ENCODE measurements at places on chromosomes 12 and 14.
A peak's percentile ranks its signal among the peaks of the same experiment; 100 is the strongest.

GRCh38 chr12:132592282-132592970 lies 18.0 kb downstream of the LRCOL1 start:
- DNase-seq: no peak

DNA sequence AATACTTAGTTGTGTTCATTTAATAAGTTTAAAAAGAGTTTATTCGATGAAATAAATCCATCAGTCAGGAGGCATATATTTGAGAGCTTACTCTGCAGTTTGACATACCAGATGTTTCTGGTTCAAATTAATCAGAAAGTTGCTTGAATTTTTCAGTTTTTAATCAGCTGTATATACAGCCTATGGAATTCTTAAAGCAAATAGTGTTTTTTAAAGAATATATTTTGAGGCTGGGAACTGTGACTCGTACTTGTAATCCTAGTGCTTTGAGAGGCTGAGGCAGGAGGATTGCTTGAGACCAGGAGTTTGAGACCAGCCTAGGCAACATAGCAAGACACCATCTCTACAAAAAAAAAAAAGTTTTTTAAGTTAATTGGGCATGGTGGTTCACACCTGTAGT lies 112.1 kb downstream of the MON2 start:
- no peak for DNase-seq

GRCh38 chr14:72852194-72852593 lies 41.7 kb downstream of the DPF3 start:
- no peak for DNase-seq

DNA sequence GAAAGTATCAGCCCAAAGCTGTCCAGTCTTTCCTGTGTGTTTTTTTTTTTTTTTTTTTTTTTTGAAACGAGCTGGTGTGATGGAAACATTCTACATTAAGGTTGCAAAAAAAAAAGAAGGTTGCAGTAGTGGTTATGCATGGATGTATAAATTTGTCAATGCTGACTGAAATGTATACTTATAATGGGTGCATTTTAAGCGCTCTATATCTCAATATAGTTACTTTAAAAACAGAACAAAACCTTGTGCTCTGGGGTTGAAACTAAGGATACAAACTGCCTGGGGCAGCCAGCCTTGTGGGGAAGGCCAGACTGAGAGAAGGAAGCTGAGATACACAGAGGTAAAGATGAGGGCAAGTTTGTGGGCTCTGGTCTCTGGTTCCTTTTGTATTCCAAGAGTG lies 87.3 kb upstream of the RMST start:
- no peak for DNase-seq

DNA sequence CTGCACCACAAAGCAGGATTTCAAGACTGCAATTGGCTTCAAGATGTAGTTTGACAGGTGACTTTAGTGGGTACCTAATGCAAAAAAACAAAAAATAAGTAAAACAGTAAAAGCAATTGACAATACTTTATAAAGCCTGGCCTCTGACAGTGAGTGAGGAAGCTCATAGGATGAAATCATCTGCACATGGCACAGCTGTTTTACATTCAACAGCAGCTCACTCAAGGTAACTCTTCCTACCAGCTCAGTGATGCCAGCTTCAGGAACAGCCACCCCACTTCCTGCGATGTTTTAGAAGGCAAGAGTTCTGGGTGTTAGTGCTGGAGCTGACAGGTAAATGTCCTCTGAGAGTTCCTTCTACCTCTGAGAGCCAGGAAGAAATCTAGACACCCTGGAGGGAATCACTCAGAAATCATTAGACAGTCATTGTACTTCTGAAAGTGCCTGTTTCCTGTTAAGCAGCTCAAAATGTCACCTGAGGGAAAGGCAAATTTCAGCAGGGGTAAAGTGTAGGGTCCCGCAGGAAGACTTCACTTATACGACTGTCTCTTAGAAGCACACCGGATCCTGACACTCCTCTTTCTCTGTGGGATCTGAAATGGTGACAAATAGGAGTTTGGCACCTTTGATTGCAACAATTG lies 99.9 kb downstream of the FOXN3 start:
- DNase-seq: no peak

DNA sequence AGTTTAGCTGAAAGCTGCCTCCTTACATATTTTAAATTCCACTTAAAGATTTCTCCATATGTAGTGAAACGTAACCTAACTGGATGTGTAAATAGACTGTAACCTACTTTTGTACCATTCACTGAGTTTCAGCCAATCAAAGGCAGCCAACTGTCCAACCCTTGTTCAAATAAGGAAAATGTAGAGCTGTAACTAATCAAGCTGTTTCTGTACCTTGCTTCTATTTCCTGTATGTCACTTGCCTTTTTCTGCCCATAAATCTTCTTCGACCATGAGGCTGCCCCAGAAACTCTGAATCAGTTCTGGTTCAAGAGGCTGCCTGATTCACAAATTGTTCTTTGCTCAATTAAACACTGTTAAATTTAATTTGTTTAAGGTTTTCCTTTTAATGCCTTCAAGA lies 6.3 kb downstream of the SLC7A8 start:
- DNase-seq: no peak

- no peak for DNase-seq
Observed at GRCh38 chr14:22836301-22837113, at the start of gene MMP14. TSS of gene MMP14 (plus strand) at chr14:22836585. CDS start at chr14:22836818, 233 bp downstream.

DNA sequence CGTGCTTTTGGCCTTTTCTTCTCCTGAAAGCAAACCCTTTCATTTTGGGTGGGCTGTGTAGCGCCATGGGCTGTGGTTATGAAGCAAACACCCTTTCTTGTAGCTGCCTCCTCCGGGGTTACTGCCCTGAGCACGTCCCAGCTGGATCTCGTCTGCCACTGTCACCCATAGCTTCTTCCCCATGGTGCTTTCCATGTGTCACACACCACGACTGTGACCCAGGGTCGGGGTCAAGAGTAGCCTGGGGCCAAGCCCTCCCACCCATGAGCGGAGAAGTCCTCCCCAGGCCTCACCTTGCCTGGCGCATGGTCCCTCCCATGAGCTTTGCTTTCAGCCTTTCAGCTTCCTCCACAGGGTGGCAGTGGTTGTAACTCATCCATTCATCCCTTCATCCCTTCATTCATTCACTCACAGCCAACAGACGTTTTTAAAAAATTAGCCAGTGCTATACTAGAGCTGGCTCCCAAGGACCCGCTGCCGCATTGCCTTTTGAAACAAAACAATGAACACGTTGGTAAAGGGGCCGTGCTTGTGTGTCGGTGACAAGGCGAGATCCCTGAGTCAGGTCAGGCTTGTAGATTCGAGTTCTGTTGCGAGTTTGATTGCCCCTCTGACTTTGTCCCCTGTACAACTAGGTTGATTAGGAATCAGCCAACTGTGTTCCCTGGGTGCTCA lies 29.5 kb downstream of the MEG3 start:
- no peak for DNase-seq

DNA sequence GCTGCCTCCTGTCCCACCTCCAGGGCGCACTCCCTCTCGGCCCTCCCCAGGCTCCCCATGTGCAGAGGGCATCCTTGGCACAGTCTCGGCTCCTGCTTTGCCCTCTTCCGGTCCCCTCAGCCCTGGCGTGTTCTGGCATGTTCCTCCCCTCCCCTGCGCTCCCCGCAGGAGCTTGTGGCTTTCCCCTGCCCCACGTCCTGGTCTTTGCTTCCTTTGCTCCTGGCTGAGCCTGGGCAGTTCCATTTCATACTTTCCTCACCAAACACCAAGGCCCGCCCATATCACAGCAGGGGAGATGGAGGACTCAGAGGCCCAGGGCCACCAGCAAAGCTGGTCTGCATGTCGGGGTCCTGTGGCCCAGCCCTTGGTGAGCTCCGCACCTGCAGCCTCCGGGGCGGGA lies 56.0 kb downstream of the FBRSL1 start:
- DNase-seq: no peak

- DNase-seq: no peak
Observed at GRCh38 chr12:94309373-94309772, 150.3 kb downstream of the CEP83 start.

GRCh38 chr14:24578558-24578957 lies 2.5 kb upstream of the CTSG start:
- no peak for DNase-seq

GRCh38 chr14:74988131-74988530 lies 14.6 kb upstream of the EIF2B2 start:
- DNase-seq: no peak

GRCh38 chr12:85016413-85016812 lies 19.7 kb downstream of the TSPAN19 start:
- no peak for DNase-seq

- DNase-seq: no peak
Observed at GRCh38 chr14:97491697-97492096, 694.5 kb downstream of the VRK1 start.

- DNase-seq: no peak
Observed at GRCh38 chr14:80465546-80466220, 254.4 kb upstream of the DIO2 start.

- DNase-seq: no peak
Observed at GRCh38 chr12:27193106-27193505, 51.0 kb upstream of the STK38L start.

GRCh38 chr14:79118291-79118690 lies 948.1 kb downstream of the NRXN3 start:
- DNase-seq: no peak

GRCh38 chr14:81946834-81947798 lies 413.5 kb upstream of the SEL1L start:
- no peak for DNase-seq

DNA sequence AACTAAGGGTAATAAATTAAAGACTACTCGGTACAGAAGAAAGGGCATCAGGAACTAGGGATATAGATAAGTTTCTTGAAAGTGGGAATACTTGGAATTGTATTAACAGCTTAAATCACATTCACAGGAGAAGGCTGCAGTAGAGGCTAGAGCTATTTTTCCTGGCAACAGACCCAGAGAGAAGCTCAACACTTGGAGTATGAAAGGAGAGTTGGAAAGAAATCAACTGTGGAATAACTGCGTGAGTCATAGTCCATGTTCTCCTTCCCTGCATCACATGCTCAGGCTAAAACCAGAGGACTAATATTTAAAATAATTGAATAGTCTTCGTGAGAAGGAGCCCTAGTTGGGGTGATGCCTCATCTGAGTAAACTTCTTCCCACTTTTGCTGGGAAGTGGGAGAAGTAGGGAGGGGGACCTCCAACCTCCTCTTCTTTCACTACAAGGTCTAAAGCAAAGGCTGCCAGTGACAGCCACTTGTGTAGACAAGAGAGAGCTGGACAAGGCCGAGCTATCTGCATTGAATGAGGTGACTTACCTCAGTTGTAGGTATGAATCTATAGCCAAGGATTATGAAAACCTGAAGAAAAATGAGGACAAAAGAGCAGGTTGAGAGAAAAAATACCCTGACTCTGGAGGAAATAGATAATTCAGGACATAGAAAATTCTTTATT lies 32.7 kb downstream of the DYRK2 start:
- no peak for DNase-seq

DNA sequence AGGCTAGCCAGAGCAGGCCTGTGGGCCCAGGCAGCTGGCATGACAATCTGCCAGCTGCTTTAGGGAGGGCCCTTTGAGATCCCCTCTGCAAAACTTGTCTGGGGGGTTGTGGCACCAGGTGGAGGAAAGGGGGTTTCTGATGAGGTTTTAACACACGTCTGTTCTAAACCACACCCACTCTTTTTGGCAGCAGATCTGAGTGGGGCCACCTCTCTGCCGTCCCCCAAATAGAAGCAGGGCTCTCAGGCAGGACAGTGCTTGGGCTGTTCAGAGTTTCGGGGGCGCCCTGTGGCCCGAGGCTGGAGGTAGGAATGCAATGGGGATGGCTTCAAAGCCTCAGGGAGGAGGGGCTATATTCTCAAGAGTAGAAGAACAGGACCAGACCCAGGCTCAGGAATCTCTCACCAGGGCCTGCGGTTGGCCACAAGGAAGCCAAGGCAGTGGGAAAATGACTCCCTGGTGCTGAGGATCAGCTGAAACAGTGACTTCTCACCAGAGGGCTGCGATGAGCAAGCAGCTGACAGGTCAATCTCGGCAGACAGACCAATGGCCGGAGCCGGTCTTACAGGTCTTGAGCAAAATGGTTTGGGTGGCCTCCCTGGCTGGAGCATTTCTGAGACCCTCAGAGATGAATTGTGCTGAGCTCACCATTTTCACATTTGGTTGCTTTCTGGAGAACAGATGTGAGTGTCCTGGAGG lies 1.5 kb upstream of the KRT5 start:
- DNase-seq: peak; percentile 9

GRCh38 chr12:12606781-12607589 lies 4.7 kb upstream of the CREBL2 start:
- no peak for DNase-seq

DNA sequence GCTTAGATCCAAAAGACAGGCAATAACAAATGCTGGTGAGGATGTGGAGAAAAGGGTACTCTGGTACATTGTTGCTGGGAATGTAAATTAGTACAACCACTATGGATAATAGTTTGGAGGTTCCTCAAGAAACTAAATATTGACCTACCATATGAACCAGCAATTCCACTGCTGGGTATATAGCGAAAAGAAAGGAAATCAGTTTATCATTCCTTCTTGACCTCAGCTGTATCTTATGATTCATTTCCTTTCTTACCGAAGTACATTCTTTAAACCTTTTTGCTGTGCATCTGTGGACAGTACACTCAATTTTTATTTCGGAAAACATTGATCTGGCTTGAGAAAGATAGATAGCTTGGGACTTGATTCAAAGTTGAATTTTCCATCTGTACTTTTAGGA lies 183.2 kb upstream of the LRFN5 start:
- DNase-seq: no peak

All from activated CD4-positive, alpha-beta memory T cell treated with anti-CD3 and anti-CD28 coated beads, Interleukin-2, amount 10 ng/mL, durations not matched to agents 7 days and 5 days (primary cell).